ENCODE measurements at places on chromosomes 4 and X. TPM values are rescaled to one million over a fixed set of nuclear protein-coding genes. Genes with fewer than 3 reads are reported as not detected.

- DNase-seq, result no peak
Observed at GRCh38 chr4:93710101-93710846, 118.3 kb upstream of the ATOH1 start.

GRCh38 chr4:83318666-83319065, 16.0 kb downstream of the HPSE start:
- DNase-seq, result no peak

- DNase-seq, result no peak
Observed at GRCh38 chr4:3637326-3638016, 105.2 kb upstream of the LRPAP1 start.

DNA sequence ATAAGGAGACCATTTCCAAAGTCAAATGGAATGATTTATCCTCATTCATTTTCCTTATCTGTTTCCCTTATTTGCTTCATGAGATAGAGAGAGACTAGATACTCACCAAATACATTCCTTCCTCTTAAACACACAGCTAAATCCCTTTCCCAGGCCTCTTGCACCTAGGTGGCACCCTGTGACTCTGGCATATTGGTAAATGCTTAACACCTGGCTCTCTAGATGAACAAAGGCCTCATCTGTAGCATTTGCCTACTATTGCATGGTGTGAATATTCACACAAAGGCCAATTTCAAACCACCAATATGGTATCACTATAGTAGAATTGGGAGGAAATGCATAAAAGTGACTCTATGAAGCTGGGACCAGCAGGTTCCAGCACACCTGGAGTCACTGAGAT, 22.1 kb upstream of the SLC10A4 start:
- no peak for DNase-seq

DNA sequence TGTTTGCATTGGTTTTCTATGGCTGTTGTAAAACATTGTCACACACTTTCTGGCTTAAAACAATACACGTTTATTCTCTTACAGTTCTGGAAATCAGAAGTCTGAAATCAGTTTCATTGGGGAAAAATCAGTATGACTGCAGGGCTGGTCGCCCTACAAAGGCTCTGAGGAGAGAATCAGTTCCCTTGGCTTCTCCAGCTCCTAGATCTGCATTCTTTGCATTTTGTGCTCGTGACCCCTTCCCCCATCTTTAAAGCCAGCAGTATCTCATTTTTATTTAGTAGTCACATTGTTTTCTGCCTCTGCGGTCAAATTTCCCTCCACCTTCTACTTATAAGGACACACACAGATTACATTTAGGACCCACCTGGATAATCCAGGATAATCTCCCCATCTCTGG, 849.7 kb upstream of the GRID2 start:
- DNase-seq, result no peak

DNA sequence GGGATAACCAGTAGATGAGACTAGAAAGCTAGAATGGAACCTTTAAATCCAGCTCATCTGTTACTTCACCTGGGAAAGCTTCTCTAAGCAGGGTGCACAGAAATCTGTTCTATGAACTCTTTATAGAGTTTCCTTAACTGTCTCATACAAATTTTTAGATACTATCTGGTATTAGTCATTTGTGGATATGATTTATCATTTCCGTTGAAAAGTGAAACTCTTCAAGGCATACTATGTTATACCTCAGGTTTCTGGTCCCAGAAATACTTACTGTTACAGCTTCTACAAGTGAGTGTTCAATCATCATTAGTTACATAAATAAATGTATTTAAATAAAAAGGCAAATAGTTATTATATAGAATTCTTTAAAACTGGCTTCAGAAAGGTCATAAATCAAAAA, 298.3 kb upstream of the AGA start:
- no peak for DNase-seq

GRCh38 chr4:167452922-167453430, 218.7 kb upstream of the SPOCK3 start:
- no peak for DNase-seq

GRCh38 chr4:92641409-92641808, 337.6 kb downstream of the GRID2 start:
- no peak for DNase-seq

GRCh38 chr4:52299120-52299519, 248.0 kb downstream of the SPATA18 start:
- no peak for DNase-seq

DNA sequence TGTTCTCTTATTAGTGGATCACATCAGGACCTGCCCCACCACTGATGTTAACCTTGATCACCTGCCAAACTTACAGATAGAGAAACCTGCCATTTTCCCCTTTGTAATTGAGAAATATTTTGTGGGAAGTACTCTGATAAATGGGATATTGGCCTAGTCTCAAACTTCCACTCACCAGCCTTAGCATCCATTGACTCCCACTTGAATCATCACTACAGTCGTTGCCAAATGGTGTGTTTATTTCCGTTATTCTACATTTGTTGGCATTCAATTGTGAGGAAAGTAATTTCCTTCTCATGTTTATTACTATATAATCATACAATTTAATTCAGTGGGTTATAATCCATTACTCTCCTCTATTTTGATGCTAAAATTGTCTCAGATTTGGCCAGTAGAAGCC, 156.4 kb upstream of the CXCL13 start:
- DNase-seq, result no peak

- no peak for DNase-seq
Observed at GRCh38 chr4:144734522-144734921, 88.6 kb downstream of the HHIP start.

DNA sequence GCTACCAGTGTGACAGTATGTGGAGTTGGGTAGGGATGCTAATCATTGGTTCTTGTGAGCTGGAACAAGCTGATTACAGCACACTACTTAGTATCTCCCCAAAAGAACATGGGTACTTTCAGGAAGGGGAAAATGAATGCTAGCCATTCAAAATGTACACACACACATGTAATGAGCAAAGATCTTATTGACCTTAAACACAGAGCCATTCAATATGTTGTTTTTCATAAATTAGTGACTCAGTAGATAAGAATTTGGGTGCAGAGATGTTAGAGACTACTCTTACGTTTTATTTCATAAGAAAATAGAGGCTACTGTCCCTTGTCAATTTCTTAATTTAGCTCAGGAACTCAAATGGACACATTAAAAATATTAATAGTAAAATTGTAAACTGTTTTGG, 509.5 kb upstream of the ATOH1 start:
- DNase-seq, result no peak

DNA sequence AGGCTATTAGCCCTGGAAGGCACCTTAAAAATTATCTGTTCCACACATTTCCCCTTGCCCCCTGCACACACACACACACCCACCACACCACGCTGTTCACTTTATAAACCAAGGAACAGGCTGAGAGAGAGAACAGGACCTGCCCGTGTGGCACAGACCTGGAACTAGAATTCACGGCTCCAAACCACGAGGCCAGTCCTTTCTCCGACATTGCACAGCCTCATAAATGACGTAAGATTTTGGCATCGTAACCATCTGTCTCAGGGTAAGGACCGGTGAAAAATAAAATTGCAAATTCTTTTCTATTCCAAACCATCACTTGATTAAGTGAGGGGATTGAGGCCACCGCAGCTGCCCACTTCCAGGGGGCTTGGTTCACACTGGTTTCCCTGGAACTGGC, 330.3 kb downstream of the BCOR start:
- no peak for DNase-seq

GRCh38 chr4:20698382-20698781, 1.9 kb upstream of the PACRGL start:
- no peak for DNase-seq

DNA sequence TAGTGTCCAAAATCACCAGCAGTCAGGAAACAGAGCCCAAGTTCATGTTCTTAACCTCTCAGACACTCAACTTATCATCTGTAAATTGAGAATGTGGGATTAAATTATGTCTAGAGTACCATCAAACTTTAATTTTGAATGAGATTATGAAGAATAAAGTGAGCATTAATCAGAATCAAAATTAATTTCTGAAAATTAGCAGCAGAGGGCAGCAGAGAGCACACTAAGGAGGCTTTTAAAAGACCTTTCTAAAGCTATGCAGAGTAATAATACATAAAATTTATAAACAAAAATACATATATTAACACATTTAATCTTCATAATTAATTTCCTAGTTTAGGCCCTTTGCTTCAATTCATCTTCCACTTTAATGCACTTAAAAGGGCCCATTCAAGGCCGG, 7.1 kb downstream of the TASL start:
- no peak for DNase-seq

- DNase-seq, result no peak
Observed at GRCh38 chrX:55767100-55767499, 49.6 kb downstream of the RRAGB start.

The MMRN1 gene
- total RNA-seq, result 52.4 TPM

The PTPN13 gene
- total RNA-seq, result 28.8 TPM

The OCIAD1 gene
- total RNA-seq, result 94.0 TPM

The UGT2B11 gene
- not detected for total RNA-seq

The TMPRSS11D gene
- total RNA-seq, result not detected

The KCND1 gene
- 5.4 TPM for total RNA-seq

The SMIM31 gene
- total RNA-seq, result not detected

The GLOD5 gene
- total RNA-seq, result not detected

The RRH gene
- total RNA-seq, result 1.1 TPM

The MORC4 gene
- total RNA-seq, result 19.8 TPM

The UGT2B17 gene
- not detected for total RNA-seq

The FAM149A gene
- total RNA-seq, result 10.5 TPM

The IL15 gene
- total RNA-seq, result 5.6 TPM
